ENCODE measurements at places on chromosomes 2 and 18.

GRCh38 chr2:197108758-197109157, 182.3 kb upstream of the PGAP1 start:
- DNase-seq, result no peak

DNA sequence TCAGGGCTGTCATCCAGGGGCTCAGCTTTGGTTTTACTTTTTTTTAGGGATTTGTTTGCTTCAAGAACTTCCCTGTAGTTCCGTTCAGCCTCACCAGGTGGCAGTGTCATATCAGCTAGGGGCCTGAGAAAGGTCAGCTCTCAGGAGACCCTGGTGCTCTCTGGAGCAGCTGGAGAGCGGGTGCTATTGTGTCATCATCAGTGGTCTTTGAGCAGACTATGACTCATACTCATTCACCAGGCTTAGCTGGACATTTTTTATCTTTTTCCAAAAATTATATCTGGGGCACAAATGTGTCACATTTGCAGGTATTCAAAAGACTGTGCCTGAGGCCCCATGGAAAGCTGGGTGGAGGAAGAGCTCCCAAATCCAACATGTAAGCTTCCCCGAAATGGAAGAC, 24.4 kb downstream of the ZNF892 start:
- peak; percentile 73 for DNase-seq

DNA sequence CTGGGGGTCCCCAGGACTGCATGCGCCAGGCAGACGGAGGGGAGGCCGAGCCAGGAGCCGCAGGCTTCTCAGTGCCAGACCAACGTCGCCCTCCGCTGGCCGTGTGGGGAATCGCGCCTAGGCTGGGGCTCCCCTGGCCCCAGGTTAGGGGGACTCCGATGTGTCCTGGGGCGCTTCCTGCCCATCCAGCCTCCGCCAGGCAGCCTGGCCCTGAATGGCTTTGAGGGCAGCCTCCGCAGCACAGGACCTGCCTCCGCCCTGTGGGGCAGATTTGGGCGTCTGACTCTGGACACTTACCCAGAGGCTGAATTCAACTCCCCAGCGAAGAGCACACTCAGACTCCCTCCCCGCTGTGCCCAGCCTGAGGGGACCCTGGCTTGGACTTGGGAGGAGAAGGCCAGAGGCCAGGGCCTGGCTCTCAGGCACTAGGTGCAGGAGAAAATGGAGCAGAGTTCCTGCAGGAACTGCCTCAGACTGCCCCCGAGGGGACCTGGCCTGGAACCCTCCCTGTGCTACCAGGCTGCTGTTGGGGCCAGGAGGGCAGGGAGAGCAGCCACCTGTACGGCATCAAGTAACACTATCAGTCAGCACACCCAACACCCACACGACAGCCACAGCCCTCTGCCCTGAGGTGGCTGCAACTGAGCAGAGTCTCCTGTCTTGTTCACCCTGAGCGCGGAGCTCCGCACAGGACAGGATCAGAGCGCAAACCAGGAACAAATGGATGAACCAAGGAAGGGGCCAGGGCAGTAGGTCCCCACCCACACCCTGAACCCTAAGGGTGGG, 597 bp upstream of the TEKT4 start:
- peak; percentile 45 for DNase-seq

- DNase-seq, result no peak
Measured at GRCh38 chr18:75410611-75411010, 16.9 kb downstream of the SMIM21 start.

DNA sequence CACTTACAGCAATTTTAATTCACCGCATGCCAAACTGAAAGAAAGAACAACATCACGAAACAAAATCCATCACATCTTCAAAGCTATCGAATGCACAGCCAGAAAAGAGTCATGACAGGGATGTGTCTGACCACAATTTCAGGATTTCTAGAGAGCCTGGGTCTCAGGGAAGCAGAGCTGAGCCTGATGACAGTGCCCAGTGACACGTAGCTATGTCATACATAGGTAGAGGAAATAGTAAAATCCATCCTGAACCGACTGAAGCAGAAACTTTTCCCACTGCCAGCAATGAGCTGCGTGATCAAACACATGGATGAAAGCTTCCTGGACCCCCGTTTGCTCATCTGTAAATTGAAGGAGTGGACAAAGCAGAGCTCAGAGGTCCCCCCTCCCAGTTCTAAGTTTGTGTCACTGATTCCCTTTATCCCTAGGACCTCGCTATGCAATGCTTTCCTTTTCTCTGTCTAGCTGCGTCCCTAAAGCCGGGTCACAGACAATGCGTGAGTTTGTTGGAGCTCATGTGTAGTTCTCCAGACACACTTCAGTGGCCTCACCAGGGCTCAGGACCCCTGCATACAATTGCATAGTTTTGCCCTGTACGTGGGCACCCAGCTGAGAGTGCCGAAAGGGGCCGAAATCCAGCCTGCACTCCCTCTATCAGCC, 37.6 kb downstream of the CCBE1 start:
- DNase-seq, result no peak

DNA sequence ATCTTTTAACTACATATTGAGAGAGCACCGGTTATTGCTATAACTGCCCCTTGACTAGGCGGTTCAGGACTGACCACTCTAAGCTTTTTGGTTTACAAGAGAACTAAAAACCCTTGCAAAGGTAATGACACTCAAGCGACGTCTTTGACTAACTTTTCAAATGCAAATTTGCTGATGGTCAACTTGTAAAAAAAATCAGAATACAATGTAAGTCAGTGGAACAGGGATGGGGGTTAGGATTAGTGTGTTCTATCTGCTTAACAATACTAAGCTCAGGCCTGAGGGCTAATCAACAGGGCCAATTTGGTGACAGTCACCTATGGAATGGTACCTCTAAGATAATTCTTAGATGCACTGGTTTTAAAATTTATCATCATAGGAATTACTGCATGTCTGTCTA, 57.1 kb downstream of the ZAP70 start:
- DNase-seq, result no peak

GRCh38 chr2:20818820-20819219, 4.1 kb downstream of the LDAH start:
- DNase-seq, result peak; percentile 16

- DNase-seq, result no peak
Measured at GRCh38 chr2:42421601-42422239, 60.7 kb upstream of the COX7A2L start.

DNA sequence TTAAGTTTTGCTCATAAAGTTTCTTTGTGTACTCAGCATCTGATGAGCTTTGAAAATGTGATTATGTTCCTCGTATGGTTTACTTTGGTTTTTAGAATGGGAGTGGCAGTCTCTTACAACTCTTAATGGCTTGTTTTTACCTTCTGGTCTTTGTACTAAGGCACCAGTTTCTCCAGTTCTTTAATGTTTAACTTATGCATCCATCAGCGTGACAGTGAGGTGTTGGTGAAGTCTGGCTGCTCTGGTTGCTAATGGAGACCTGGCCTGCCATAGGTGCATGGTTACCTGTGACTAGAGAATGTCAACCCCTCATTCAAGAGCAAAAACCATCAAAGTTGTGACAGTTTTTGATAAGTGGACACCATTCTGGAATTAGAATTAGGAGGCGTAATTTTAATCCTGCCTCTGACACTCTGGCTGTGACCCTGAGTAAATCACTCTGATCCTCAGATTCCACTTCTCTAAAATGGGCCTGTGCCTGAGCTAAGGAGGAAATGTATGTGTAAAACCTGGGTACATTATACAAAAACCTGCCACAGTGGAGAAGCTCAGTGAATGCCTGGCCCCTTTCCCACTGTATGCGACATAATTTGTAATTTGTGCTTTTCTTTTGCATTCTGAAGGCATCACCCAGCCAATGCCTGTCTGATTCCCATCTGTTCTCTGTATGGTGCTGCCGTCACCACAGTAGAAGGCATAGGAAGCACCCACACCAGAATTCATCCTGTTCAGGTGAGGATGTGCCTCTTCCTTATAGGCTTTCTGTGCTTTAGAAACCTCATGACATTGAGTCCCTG, 11.2 kb downstream of the AOX1 start:
- no peak for DNase-seq

DNA sequence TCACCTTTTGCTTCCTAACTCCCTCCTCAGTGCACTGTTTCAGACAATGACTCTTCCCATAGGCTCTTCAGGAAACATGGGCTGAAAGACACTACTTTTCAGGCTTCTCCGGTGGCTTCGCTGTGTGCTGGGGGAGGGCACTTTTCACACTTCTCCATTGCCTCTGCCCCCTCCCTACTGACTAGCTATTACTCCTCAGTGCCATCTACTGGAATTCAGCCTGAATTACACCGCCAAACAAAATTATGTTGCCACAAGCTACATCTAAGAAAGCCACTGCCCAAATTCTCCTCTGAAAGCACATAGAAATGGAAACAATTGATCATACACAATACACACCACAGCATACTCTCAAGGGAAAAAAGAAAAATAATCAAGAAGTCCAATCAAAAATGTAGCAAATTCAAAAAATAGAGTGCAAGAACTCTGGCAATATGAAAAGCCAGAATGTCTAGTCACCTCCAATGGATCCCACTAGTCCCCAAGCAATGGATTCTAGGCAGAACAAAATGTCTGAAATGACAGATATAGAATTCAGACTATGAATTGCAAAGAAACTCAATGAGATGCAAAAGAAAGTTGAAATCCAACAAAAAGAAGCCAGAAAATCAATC, 1139.4 kb upstream of the GYPC start:
- DNase-seq, result peak; percentile 59

DNA sequence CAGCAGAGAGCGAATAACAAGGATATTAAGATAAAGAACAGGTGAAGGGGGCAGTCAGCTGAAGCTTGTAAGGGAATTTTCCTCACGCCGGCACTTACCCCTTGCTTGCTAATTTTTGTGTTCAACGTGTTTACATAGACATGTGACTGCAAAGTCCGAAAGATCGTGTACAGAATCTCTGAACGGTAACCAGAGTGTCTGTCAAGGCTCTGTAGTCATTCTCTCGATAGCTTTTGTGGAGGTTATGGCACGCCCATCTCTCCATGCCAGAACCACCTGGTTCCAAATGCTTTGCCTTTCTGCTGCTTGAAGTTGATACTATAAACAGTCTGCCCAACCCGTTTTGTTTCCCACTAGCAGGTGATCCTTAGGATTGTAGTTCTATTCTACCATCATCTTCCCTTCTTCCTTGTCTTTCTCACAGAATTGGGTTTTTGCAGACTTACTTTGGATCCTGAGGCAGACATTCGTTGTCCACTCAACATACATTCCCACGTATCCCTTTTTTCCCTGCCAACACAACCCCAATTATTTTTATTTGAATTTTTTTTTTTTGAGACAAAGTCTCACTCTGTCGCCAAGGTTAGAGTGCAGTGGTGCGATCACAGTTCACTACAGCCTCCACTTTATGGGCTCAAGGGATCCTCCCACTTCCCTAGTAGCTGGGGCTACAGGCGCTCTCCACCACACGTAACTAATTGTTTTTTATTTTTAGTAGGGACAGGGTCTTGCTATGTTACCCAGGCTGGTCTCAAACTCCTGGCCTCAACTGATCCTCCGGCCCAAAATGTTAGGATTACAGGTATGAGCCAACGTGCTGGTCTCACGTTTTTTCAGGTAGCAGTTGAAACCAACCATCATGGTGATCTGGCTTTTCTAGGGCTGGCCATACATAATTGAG, 1.3 kb upstream of the USP34 start:
- DNase-seq, result peak; percentile 64

DNA sequence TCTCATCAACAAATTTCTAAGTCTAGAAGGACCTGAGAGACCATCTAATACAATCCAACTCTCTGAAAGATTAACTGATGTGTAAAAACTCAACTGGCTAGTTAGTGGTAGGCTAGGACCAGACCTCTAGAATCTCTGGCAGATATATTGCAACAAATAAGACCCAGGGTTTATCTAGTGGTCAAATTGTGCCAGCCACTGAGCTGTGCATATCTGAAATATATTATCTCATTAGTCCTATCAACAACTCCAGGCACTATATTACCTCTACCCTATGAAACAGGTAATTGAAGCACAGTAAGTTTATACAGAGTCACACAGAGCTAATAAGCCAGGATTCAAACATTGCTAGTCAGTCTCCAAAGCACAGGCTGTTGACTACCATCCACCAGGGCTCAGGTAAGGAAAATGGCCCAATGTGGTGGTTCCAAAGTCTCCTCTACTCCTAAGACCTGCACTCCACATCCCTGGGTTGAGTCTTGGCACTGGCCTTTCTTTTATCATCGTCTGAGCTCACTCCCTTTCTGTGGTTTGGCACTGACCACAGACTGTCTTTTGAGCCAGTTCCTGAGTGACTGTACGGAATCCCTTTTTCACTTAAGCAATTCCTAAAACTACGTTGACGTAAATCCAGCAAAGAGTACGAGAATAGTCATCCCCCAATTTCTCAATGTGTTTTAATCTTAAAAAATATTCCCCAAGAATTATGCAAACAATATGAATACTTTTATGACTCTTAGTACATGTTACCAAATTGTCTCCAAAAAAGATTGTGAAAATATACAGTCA, 11.9 kb upstream of the PID1 start:
- DNase-seq, result no peak

GRCh38 chr2:68362069-68362468, 3.0 kb upstream of the PLEK start:
- peak; percentile 95 for DNase-seq

DNA sequence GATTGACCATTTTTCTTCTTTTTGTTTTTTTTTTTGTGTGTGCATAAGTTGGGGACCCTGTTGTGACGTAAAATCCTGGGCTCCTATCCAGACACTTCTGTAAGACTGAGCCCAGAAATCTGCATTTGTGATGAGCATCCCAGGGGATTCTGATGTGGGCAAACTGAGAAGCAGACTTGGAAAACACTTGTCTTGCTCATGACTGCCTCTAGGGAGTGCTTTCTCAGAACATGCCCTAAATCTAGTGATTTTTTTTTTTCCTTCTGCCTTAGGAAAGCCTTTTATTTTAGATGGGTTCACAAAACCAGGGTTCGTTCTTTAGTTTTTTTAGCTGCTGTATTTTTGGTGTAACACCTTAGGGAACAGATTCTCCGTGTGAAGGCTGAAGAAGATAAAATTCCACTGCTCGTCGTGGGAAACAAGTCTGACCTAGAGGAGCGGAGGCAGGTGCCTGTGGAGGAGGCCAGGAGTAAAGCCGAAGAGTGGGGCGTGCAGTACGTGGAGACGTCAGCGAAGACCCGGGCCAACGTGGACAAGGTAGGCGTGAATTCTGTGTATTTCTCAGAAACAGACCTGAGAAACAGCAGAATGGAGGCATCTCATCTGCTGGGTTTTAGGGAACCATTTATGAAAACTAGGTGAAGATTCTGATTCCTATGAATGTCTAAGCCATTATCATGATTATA, 36.7 kb downstream of the RALB start:
- DNase-seq, result no peak

DNA sequence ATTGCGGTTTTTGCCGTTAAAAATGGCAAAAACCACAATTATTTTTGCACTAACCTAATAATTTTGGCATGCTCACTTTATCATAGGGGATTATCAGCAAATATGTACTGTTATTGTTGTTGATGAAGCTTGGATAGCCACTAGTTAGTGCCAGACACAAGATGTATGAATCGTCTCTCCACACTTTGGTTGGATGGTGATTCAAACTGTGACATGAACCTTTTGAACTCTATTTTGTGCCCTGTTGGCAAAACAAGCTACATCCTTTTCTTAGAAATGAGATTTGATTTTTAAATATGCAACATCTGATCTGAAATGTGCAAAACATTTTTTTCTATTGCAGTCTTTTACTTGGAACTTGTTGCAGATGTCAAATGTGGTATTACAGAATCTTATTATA, 48.8 kb upstream of the DTNB start:
- no peak for DNase-seq

Data from hematopoietic multipotent progenitor cell treated with erythropoietin and hydrocortisone succinate and interleukin-3 and kit ligand, for 4 days (in vitro differentiated cells).